ENCODE measurements at places on chromosomes 5 and 9.
A peak's percentile ranks its signal among the peaks of the same experiment; 100 is the strongest.

- no peak for DNase-seq
Observed at GRCh38 chr5:116911074-116911473, 336.5 kb upstream of the SEMA6A start.

- DNase-seq, result peak; percentile 60
Observed at GRCh38 chr5:133825631-133826289, 142.7 kb downstream of the C5orf15 start.

- peak; percentile 24 for DNase-seq
Observed at GRCh38 chr5:174935854-174936474, 211.6 kb downstream of the MSX2 start.

DNA sequence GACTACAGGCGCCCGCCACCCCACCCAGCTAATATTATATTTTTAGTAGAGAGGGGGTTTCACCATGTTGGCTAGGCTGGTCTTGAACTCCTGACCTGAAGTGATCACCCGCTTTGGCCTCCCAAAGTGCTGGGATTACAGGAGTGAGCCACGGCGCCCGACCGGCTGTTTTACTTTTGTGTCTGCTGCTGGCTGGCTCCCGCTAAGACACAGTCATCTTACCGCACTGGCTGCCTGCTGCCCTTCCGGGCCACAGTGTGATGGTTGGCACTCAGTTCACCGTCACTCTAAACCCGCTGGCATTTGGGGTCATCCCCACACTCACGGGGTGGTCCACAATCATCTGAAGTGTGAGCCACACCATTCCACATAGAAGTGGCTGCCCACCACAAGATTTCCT, 93.7 kb downstream of the WDR41 start:
- DNase-seq, result no peak

- DNase-seq, result no peak
Observed at GRCh38 chr9:109880276-109881169, 100.5 kb downstream of the PALM2AKAP2 start.

Data from muscle of back (tissue), 13 donors.